Fibroblast of skin of scalp (primary cell): ENCODE measurements at places on chromosomes 7 and 10.

- no peak for DNase-seq
Observed at GRCh38 chr7:157751406-157751805, 414.6 kb downstream of the DNAJB6 start.

DNA sequence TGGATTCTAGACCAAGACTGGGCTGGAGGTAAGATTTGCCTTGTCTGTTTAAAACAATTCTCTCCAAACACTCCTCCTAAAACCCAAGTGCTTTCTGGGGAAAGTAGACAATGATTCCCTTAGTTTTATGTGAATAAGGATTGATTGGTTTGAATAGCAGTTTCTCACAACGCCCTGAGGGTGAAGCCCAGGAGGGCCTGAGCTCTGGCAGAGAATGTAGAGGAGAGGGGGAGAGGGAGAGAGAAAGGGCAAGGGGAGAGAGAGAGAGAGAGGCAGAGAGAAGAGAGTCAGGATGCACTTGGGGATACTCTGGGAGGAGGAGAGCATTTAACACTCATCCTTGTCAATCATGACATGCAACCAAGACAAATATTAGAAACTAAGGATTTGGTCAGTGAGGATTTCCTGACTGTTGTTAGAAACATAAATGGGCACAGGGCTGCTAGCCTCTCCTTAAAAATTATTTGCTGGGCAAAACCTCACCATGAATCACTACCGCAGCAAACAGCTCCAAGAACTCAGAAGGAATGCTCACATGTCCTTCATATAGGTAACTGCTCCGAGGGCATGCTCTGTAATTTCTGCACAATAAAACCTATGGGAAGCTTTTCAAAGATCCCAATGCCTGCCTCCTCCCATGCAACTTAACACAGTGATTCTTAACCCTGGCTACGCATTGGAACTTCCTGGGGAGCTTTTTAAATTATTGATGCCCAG, 55.2 kb upstream of the RAPGEF5 start:
- no peak for DNase-seq

DNA sequence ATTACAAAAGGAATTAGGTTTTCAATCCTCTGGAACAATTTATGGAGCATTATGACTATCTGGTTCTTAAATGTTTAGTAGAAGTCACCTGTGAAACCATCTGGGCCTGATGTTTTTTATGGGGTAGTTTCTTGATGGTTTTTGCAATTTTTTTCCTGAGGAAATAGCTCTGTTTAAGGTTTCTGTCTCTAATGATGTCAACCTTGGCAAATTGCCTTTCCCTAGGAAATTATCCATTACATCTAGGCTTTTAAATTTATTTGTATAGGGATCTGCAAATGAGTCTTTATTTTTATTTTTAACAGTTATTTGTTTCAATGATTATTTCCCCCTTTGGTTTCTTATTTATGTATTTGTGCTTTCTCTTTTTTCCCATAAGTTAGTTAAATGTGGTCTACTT, 222.8 kb downstream of the GALNT17 start:
- DNase-seq = no peak

DNA sequence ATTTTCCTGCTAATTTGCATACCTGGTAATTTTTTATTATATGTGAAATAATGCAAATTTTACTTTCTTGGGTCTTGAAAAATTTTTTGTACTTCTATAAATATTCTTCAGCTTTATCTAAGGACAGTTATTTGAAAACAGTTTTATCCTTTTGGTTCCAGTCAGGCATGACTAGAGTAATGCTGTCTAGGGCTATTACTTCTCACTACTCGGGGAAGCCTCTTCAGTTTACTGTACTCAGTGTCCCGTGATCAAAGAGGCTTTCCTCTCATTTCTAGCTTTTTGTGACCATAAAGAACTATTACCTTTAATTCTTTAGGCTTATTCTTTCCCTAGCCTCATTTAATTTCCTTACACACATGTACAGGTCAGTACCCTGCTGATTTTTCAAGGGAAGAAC, 153.8 kb upstream of the HDAC9 start:
- DNase-seq = no peak

- peak; percentile 97 for DNase-seq
Observed at GRCh38 chr10:110918269-110918642, 724 bp downstream of the BBIP1 start.

DNA sequence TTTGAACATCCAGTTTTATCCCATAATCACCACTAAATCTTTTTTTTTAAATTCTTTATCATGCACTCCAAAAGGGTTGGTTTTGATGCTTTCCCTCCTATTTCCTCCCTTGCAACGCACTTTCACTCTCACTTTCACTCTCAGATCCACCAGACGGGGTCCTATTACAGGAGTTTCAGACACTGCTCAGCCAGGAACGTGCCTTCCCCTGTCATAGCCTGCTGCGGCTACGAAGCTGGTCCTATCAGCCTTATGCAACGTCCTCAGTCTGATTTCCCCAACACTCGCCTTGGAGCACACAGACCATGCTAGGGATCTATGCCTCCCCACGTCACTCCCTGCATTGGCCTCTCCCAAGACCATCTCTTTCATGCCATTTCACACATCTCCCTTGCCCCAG, 23.4 kb downstream of the ZPBP start:
- DNase-seq = no peak

DNA sequence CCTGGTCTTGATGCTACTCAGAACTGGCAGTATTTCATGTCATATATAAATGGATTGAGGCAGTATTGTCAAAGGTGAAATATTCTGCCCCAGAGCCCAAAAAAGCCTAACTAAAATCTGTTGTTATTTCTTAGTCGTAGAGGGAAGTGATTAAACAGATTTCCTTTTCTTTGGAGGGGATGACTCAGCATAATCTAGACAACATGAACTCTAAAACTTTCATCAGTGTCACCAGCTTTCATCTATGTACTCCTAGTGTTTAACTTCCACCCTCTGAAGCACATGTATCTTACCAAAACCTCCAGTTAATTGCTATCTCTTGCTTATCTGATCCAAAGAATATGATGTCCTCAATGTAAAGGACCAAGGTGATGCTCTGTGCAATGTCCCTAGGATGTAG, 97.1 kb upstream of the ARID5B start:
- peak; percentile 27 for DNase-seq

- peak; percentile 67 for DNase-seq
Observed at GRCh38 chr7:47945261-47946015, 2.8 kb downstream of the PKD1L1 start.

GRCh38 chr7:94417306-94417705, 22.6 kb downstream of the COL1A2 start:
- peak; percentile 21 for DNase-seq

- DNase-seq = no peak
Observed at GRCh38 chr7:90773269-90773668, 177.1 kb downstream of the CDK14 start.

- no peak for DNase-seq
Observed at GRCh38 chr7:35420656-35421055, 166.8 kb upstream of the TBX20 start.

- DNase-seq = no peak
Observed at GRCh38 chr10:70765794-70766594, 19.2 kb downstream of the TBATA start.

- no peak for DNase-seq
Observed at GRCh38 chr7:155584261-155584660, 37.9 kb upstream of the CNPY1 start.

DNA sequence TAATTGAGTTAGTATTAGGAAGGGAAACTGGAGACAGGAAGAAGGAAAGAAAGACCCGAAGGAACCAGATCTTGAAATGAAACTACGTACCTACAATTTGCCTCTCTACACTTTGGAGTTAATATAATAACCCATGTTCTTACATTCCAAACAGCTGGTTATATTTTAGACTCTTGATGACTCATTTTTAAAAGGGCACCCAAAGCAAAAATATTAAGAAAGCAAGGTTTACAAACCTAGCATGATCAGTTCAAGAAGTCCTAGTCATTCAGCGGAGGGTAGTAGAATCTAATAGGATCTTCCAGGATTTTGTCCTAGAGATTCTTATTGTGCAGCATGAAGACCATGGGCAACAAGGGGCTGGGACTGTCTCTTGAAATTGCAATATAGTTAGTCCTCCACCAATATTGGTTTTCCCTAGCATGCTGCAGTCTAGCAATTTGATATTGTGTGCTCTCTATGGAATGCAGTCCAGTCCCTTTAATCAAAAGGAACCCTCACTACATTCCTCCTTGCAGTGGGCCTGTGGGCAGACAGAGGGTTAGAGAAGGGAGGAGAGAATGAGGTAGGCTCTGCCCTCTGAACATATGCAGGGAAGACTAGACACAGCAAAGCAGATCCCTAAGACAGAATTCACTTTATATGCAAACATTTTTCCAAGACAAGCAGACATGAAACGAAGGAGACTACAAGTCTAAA, 230.3 kb downstream of the INHBA start:
- DNase-seq = peak; percentile 69

DNA sequence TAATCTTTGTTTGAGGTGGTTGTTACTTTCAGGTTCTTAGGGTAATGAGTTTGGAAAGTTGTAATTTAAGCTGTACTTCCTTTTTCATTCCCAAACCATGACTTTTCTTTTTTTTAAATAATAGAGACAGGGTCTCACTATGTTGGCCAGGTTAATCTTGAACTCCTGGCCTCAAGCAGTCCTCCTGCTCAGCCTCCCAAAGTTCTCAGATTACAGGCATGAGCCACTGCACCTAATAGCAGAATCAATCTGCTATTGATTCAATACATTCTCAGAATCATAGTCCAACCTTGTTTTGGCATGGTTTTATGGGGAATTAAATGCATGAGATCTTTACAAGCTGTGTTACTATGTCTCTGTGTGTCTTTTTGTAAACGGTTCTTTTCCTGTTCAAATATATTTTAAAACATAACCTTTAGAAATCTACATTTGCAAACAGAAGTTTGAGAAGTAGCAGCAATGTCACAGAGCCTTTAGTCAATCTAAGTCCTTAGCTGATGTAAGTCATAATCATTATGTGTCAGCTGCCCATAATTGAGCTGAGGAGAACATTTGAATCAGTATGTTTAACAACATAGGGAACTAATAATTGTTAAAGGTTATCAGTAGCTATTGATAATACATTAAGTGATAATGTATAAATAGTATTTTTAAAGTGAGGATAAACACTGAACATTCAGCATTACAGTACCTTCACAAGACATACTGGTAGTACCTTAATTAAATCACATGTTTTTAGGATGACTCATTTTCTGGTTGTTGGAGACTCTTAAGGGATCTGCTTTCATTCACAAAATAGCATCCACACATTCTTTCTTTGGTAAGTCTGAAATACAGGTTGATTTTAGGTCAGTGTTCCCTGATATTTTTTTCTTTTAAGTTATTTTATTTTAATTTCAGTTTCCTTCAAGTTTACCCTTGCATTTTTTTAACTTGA, 8.8 kb downstream of the INPP5F start:
- DNase-seq = peak; percentile 28

GRCh38 chr10:129605986-129606518, 139.0 kb downstream of the MGMT start:
- DNase-seq = no peak

GRCh38 chr7:141558544-141559183, 7.5 kb downstream of the AGK start:
- peak; percentile 46 for DNase-seq

- peak; percentile 90 for DNase-seq
Observed at GRCh38 chr7:99141841-99142726, 1.8 kb downstream of the SMURF1 start.

GRCh38 chr7:37344886-37345579, 103.6 kb downstream of the ELMO1 start:
- DNase-seq = no peak

DNA sequence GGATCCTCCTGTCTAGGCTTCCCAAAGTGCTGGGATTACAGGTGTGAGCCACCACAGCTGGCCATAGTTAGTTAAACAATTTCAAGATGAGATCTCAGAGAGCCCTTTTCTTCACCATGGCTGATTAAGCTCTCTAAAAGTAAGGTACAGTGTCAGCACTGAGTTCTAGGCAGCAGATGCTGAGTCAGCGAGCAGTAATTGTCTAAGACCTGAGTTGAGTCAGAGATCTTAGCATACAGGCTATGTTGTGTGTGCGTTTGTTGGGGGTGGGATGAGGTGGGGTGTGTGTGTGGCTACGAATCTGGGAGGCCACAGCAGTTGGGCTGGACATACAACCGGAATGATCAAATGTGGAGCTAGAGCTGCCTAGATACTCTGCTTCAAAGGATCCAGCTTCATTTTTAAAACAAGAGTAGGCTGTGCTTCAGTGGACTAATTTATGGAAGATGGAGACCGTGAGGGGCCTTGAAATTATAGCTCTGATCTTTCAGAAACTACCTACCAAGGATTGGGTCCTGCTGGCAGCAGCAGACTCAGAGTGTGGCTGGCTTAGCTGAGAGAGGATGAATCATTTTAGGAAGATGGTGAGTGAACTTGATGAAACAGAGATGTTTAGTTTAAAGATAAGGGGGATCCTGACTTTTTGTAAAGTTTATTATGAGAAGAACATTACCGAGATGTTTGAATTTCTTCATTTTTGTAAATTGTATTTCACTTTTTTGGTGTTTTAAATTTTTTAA, 17.5 kb upstream of the MTPN start:
- no peak for DNase-seq

DNA sequence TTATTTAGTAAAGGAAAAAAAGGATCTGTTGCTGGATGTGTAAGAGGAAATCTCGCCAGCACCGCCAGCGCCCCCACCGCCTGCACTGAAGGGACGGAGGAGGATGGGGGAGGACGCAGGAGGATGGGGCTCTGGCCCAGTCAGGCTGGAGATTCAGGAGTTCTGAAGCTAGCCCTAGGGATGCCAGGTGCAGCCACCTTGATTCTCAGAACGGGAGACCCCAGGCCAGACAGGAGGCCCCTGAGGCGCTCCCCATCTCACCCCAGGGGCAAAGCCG, 1.3 kb downstream of the CAMK2B start:
- no peak for DNase-seq

DNA sequence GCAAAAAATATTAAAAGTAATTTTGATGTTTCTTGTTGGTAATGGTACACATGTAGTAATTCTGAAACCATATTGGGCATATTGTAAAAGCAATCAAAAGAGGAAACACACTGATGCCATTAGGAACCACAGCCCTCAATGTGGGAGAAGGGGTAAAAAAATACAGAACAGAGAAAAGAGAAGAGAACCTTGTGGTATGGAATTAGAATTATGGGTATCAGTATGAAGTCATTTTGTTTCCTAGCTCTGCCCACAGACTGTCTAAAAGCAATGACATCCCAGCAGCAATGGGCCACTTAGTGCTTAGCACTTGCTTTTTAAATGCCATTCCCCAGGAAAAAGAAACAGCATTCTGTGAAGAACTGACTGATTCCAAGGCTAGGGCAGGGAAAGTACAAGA, 61.5 kb downstream of the CPVL start:
- DNase-seq = no peak

- DNase-seq = no peak
Observed at GRCh38 chr7:10346032-10346431, 627.6 kb upstream of the PHF14 start.

DNA sequence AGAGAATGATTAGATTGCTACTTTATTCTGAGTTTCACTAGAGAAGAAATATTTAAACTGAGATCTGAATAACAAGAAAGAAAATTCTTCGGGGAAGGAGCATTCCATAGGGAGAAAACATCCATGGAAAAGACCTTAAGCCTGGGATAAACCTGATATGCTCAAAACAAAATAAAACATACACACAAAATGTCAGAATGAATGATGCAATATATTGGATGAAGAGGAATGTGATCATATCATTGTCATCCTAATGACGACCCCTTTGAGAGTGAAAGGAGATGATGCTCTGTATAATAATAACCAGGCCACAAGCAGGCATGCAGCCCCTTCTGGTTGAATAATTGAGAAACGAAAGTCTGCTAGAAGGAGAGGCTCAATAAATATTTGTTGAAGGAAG, 882.4 kb downstream of the NRG3 start:
- DNase-seq = no peak

GRCh38 chr7:94303695-94304094, 91.0 kb upstream of the COL1A2 start:
- DNase-seq = peak; percentile 87
